Activated naive CD4-positive, alpha-beta T cell treated with anti-CD3 and anti-CD28 coated beads, Interleukin-2, amount 50 U/mL, for 16 hours (primary cell): ENCODE measurements at places on chromosomes 3 and 15.

DNA sequence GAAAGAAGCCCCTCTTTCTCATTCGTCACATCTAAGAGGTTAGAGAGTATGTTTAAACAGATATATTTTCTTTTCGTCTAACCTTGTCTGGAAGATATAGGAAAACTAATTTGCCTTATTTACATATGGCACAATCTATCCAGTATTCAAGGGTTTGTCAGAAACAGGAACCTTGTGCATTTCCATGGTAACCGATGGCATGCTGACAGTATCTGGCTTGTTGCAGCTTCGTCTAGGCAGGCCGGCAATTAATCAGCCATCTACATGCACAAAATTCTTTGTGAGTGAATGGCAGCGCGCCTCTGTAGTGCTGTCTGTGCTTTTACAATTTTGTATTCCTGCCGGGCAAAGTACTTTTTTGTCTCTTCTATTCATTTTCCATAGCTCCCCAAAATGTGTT is 294.0 kb upstream of the SOX2 start:
- no peak for DNase-seq

DNA sequence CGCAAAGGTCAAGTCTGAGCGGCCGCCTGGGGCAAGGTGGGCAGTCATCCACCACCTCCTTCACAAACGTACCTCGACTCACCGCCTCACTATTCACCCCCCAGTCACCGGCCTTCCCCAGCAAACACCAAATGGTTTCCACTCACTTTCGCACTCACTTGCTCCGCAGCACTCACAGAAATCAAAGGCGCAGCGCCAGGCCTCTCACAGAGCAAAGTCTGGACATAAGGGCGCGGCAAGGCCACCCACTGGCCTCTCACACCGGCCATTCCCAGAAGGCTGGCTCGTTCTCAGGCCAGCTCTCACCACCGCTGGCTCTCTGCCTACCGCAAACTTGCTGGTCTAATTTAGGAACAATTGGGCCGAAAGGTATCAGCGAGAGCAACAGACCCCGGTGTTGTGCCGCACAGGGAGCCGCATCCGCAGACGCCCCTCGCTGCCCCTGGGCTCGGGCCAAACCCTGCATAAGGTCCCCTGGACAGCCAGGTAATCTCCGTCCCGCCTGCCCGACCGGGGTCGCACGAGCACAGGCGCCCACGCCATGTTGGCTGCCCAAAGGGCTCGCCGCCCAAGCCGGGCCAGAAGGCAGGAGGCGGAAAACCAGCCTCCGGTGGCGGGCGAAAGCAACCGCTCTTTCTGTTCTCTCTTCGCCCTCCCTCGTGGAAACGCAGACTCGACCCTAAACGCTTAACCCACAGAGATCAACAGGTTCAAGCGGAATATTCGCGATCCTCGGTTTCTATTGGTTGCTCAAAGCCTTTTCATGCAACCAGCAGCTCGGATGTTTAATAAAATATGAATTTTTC is 2.9 kb downstream of the SHOX2 start:
- DNase-seq, result no peak

DNA sequence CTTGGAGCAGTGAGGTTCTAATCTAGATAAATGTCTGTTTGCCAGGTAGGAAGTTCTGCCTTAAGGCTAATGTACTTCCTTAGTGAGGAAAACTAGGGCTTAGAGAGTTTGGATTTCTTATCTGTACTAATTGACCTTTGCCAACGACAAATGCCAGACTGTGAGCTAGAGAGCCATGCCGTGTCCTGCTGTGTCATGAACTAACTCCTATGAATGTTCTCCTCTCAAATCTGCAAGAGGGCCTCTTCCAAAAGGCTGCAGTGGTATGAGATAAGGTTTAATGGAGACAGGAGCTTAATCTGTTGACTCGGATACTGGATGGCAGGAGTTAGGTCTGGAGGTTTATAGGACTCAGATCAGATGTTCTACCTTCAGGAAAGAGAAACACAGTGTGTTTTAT is 524.9 kb downstream of the NTRK3 start:
- DNase-seq, result no peak

DNA sequence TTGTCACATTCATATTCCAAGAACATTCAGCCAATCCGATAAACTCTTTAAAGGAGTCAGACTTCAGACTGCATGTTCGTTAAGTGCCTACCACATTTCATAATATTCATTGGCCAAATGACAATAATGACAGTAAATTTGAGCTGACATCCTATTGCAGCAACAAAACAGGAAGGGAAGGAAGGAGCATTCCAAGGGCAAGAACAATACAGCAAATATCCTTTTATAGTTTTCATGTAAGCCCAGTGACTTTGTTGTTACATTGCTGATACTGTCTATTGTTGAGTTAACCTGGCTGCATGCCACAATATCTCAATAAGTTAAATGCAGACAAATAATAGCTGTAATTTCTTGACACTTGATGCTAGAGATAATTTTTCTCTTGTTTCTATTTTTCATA is 16.4 kb upstream of the CBLB start:
- DNase-seq, result no peak

GRCh38 chr3:70539908-70540307 is 227.5 kb upstream of the MDFIC2 start:
- no peak for DNase-seq

DNA sequence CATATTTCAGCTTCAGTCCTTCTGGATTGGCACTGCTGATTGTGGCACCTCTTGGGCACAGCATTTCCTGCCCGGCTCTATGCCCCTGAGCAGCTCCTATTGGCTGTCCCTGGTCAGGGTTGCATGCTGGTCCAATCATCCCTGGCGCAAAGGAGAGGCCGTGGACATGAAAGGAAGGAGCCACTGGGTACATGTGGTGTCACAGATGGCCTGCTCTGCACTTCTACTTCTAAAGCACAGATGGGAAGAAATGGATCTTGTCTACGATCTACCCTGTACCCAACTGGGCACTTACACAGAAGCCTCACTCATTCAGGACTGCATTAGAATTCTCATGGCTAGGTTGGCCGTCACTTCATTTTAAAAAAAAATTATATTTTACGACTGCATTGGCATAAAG is 232.5 kb downstream of the SHQ1 start:
- DNase-seq, result no peak

DNA sequence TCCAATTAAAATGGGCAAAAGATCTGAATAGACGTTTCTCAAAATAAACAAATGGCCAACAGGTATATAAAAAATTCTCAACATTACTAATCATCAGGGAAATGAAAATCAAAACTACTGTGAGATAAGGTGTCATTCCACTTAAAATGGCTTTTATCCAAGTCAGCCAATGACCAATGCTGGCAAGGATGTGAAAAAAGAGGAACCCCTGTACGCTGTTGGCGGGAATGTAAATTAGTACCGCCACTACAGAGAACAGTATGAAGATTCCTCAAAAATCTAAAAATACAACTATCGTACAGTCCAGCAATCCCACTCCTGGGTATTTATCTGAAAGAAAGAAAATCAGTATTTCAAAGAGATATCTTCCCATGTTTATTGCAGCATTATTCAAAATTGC is 176.9 kb upstream of the STT3B start:
- no peak for DNase-seq

GRCh38 chr15:97654481-97655076 is 305.9 kb upstream of the ARRDC4 start:
- no peak for DNase-seq

DNA sequence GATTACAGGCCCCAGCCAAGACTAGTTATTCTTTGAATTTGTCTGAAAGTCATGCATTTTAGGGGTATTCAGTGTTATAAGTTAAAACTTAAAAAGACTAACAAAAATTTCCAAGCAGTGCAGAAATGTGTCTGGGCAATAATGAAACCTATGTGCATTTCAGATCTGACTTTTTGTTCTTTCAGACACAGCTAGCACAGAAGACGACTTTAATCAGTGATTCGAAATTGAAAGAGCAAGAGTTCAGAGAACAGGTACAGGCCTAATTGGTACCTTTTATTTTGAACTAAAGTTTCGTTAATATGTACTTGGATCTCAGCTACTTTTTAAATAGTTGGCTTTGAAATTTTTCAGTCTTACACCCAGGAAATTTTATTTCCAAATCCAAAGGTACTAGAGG is 163.1 kb upstream of the LRRFIP2 start:
- DNase-seq, result no peak

GRCh38 chr3:153372326-153372725 is 210.3 kb downstream of the RAP2B start:
- DNase-seq, result no peak

DNA sequence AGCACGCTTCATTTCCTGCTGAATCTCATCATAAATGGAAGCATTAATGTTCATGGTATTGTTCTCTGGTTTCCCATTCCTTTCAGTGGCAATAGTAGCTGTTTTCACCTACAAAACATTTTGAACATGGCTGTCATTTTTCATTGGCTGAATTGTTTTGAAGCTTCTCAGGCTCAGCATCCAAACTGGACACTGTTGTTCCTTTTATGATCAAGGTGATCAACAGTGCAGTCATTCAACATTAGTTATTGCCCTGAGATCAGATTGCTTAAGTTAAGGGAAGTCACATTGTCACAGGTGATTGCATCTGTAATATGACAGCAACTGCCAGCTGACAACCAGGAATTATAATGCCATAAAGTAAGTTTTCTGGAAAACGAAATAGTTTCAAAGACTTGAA is 46.9 kb downstream of the SATB1 start:
- DNase-seq, result no peak

GRCh38 chr3:55362210-55362960 is 124.7 kb downstream of the WNT5A start:
- no peak for DNase-seq

DNA sequence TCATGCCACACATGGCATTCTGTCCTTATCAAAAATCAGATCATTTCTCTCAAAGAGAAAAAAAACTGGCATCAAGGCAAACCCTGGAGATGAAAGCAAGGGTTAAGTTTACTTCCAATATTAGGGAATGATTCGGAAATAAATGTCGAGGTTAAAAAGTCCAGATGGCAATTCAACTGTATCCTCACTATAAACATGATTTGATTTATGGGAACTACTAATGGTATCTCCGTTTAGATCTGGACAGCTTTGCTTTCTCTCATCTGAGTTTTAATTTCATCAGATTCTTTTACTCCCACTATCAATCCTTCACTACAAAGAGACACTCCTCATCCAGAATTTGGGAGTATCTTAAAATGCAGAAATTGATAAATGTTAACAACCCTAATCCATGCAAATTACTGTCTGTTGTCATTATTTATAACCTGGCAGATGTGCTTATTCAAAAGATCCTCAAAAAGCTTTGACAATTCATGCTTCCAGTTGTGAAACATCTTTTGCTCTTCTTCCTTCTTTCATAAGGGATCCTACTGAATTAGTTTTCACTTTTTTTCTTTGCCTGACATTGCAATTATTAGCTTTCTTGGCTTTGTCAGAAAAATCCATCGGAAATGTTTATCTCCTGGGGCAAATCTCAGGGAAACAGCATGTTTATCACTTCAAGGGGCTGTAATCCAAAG is 903.2 kb downstream of the MCTP2 start:
- no peak for DNase-seq

DNA sequence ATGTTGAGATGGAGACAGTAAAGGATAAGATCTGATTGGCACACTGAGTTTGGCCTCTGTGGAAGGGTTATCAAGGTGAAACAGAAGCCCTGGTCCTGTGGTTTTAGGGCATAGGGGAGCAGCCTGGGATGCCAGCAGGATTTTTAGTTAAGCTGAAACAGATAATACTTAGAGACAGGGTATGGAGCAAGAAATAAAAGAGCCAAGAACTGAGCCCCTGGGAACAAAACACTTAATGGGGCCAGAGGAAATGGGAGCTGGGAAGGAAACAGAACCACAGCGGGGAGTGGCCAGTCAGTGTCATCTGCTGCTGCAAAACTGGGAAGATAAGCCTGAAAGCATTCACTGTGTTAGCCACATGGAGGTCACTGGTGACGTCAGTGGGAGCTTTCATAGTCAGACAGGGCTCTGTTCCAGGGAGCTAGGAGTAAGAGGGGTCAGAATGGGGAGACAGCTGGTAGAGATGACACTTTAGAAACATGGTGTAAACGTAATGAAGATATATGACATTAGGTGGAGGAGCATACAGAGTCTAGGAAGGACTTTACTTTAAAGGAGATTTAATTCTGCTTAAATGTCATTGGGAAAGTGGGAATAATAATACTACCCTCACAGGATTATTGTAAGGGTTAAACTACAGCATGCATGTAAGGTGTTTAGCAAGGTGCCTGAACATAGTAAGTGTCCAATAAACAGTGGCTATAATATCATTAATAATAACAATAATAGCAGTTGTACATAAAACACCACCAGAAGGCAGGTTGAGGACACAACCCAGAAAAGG is 172.7 kb upstream of the CTNNB1 start:
- DNase-seq, result no peak

GRCh38 chr3:71217640-71218222 is 365.8 kb downstream of the FOXP1 start:
- DNase-seq, result no peak

GRCh38 chr3:37701734-37702433 is 159.8 kb upstream of the CTDSPL start:
- no peak for DNase-seq

- no peak for DNase-seq
These were observed 69.2 kb downstream of the GOLGA8B start for GRCh38 chr15:34514251-34514670.

GRCh38 chr3:159432682-159433340 is 555.8 kb upstream of the IL12A start:
- no peak for DNase-seq

GRCh38 chr3:126781406-126781805 is 77.4 kb downstream of the CHCHD6 start:
- DNase-seq, result no peak

- no peak for DNase-seq
These were observed 134.4 kb downstream of the PDE8A start for GRCh38 chr15:85116066-85116465.

GRCh38 chr3:98353554-98353953 is at the start of gene OR5K4:
Gene OR5K4, plus strand, starts transcription at chr3:98353854. Its CDS starts 0 bp downstream, at chr3:98353854.
- no peak for DNase-seq

GRCh38 chr3:172354931-172355499 is 93.2 kb downstream of the GHSR start:
- DNase-seq, result no peak
